ENCODE measurements at places on chromosomes 11 and 22.

- DNase-seq: no peak
Observed at GRCh38 chr11:134468796-134469195, 56.8 kb upstream of the B3GAT1 start.

DNA sequence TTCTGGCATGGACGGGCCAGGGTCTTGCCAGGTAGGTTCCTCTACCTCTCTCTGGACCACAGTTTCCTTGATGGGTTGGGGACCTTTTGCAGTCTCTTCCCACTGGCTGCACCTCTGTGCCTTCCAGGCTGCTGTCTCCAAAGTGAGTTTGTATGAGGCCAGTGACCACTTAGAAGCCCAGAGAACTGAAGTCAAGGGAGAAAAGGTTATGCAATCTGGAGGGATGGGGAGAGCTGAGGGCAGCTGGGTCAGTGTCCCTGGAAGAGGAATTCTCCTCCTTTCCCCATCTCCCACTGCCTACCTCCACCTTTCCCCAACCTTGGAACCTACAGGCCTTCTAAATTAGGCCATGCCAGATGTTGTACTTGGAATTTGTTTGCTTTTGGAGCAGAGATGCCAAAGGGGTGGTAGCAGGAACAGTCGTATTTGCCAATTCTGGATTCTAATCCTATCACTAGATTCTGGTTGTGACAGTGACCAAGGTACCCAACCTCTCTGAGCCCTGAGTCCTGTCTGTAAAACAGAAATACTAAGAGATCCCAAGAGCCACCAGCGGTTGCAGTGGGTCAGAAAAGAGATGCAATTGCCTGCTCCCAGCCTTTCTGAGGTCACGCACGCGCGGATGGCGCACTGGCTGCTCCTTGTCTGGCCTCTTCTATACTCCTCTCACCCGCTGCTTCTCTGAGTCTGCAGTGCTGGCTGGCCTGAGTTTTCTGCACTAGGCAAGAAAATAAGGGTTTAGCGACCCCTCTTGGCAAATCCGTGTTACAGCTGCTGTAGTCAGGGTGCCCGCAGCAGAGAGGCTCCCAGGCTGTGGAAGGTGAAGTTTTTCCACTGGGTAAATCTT is 10.7 kb upstream of the ACCSL start:
- peak; percentile 92 for DNase-seq

DNA sequence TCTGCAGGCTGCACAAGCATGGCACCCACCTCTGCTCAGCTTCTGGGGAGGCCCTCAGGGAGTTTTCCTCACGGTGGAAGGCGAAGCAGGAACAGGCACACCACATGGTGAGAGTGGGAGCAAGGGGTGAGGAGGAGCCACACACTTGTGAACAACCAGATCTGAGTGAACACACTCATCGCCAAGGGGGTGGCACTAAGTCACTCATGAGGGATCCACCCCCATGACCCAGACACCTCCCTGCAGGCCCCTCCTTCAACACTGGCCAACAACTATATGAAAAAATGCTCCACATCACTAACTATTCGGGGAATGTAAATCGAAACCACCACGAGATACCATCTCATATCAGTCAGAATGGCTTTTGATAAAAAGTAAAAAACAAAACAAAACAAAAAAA is 722 bp upstream of the KRTAP5-2 start:
- no peak for DNase-seq

GRCh38 chr11:122435540-122436187 is 219.9 kb upstream of the UBASH3B start:
- DNase-seq: no peak

GRCh38 chr11:22780952-22781593 is 48.5 kb downstream of the SVIP start:
- no peak for DNase-seq

DNA sequence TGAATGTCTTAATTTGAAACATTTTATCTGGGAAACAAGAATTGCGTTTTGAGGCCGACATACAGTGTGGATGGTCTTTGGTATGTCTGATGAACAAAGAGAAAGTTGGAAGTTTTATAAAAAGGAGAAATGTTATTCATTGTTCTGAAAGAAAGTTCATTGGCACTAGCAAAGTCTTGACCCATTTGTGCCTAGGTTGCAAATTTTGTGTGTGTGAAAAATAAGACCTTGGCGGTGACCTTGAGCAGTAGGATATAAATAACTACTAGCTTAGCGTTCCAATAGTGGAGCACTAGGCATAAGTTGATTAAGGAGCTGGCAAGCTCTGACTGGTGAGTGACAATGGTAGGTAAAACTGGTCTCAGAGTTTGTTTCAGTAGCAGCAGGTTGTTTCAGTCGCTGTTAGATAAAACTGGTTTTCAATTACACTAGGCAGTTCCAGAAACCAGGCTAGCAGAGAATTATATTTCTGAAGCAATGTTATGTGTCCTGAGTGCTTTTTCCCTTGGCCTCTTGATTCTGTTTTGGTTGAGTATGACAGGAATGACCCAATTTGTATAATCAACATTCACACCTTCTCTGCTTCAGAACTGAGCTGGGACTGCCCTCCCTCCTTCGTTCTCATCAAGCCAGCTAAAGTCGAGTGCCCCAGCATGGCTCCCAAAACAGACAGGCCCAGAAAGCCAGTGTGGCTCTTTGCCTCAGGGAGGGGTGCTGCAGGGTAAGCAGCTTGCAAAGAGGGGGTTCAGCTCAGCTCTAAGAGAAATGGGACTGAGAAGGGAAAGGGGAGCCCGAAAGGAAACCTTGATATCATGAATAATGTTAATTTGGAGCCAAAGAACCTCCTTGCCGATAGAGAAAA is 85.7 kb downstream of the NTM start:
- no peak for DNase-seq

Data from vagina (tissue), 2 donors.